ENCODE measurements at places on chromosomes 1 and 21.

DNA sequence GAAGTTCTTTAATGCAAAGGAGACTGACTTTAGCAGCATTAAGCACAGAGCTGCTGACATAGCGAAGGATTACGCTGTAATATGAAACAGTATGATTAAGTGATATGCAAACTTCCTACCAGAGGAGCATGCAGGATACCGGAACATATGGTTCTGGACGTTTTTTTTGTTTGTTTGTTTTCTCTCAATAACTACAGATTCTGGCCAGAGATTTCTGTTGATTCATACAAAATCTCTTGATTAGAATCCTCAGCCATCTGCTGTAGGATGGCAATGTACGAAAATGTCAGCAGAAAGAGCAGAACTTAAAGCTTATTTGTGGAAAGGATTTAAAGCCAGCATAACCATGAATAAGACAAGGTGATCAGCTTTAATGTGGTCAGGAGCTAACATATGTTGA, 970.7 kb downstream of the KCNT2 start:
- peak; percentile 21 for DNase-seq

DNA sequence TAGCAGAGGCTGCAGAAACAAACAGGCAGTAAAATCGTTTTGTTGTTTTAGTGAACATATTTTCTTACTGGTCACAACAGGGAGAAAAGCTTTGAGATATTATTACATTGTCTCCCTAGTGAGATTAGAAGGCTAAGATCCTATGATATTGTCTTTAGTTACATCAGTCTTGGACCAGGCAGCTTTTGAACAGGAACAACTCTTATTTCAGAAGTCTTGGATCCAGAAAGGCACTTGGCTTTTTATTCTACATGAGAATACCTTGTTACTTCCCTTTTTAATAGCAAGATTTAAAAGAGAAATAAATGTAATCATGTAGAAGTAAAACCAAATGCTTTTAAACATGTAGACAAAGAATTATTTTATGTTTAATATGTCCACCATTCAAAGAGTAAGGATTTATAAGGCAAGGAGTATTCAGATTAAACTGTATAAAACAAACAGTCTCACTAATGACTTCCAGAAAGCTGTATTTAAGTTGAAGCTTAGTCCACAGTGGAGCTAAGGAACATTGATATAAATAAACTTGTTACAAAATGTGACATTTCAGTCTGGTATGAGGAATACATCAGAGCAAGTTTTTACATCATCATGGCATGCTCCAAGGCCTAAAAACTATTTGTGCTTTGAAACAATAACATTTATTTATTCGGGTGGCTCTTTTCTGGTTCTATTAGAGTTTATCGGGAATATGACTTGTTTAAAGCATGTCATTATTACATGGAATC, 72.2 kb downstream of the PHTF1 start:
- DNase-seq, result no peak

DNA sequence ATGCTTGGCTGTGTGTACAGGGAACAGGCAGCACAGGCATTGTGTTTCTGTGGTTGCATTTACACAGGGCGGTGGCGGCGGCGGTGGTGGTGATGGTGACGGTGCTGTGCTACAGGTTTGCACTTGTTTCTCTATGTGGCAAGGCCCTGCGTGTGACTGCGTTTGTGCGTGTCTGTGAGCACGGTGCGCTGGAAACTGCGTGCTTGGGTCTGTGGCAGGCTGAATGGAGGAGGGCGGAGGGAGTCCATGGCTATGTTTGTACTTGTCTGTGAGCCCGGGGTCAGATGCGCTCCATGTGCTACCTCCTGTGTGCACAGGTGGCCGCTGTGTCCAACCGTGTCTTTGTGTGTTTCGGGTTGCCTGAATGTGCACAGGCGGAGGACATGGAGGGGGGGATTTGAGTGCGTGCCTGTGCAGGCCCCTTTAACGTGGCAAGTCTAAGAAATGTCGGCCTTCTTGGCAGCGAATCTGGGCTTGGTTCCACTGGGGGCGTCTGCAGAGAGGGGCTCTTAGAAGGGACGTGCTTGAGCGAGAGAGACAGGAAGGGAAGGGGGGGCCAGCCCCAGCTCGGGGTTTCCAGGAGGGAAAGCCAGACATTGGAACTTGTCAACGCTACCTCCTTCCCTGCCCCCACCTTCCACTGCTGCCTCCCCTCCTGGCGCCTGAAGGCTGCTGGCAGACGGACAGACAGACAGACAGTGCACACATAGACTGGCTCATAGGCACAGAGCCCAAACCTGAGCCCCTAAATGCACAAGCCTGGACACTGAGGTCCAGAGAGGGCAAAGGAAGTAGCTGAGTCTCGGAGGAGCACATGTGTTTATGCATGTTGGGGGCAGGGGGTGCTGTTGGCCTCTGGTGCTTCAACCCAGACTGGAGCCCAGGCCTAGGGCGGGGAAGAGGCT, 32.7 kb upstream of the WASF2 start:
- DNase-seq, result peak; percentile 88

DNA sequence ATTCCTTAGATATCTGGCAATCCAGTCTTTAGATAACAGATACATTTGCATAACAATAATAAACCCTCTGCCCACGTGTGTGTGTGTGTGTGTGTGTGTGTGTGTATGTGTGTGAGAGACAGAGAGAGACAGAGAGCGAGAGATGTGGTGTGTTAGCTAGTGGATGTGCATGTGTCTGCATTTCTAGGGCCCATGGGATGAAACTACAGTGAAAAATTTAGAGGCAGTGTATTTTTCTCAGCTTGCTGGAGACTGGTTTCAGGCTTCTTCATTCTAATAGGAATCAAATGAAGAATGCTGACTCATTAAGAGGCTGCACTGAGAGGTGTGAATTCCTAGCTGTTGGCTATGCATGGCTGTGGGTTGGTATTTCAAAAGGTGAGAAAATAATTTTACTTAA, 303.2 kb downstream of the LMX1A start:
- DNase-seq, result no peak
